ENCODE measurements at places on chromosomes 11 and 22. TPM values are rescaled to one million over a fixed set of nuclear protein-coding genes. Genes with fewer than 3 reads are reported as not detected.

MMP10 gene
- total RNA-seq: 0.16 TPM

GRCh38 chr11:68297812-68298658 lies 14.4 kb upstream of the LRP5 start:
- H3K4me3 ChIP-seq: peak overlapping the region; percentile 26
- no peaks in the 10 kb centered on the region for H3K27me3 ChIP-seq
- peaks cover 37% of the 10 kb centered on the region for H3K4me1 ChIP-seq
- DNase-seq: peak; percentile 96
- H3K36me3 ChIP-seq: no peaks in the 10 kb centered on the region
- peak overlapping the region; percentile 89 for H3K27ac ChIP-seq

FADS3 gene
- total RNA-seq: 32.7 TPM

GRCh38 chr11:42631220-42631843 lies 680.5 kb upstream of the API5 start:
- no peaks in the 10 kb centered on the region for H3K36me3 ChIP-seq
- no peaks in the 10 kb centered on the region for H3K4me1 ChIP-seq
- H3K4me3 ChIP-seq: no peak overlapping the region

GRCh38 chr22:22030493-22031182 lies 48.1 kb upstream of the TOP3B start:
- H3K4me1 ChIP-seq: no peaks in the 10 kb centered on the region
- no peak overlapping the region for H3K4me3 ChIP-seq

PRDM11 gene
- total RNA-seq: 11.8 TPM

SIAE gene
- total RNA-seq: 33.7 TPM

DNA sequence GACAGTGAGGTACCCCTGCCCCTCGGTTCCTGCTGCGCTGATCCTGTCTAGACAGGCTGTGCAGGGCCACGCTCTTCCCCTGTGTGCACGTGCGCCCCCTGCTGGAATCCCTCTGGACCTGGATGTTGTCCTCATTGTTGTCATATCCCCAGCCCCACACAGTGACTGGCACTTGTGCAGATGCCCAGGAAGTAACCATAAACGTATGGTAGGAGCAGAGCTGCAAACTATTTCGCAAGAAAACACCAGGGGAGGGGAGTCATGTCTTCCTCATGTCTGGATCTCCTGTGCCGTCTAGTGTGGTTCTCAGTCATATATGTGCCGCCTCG lies 114.7 kb downstream of the CRYBB2 start:
- H3K4me3 ChIP-seq: no peak overlapping the region
- no peaks in the 10 kb centered on the region for H3K4me1 ChIP-seq
- peak; percentile 55 for DNase-seq
- H3K27me3 ChIP-seq: no peaks in the 10 kb centered on the region
- H3K36me3 ChIP-seq: no peaks in the 10 kb centered on the region

GRCh38 chr11:46457659-46458424 lies 66.3 kb upstream of the CHRM4 start:
- H3K27ac ChIP-seq: no peak overlapping the region
- no peak overlapping the region for H3K4me3 ChIP-seq
- no peaks in the 10 kb centered on the region for H3K27me3 ChIP-seq

GRCh38 chr22:28917747-28918549 lies 34.6 kb downstream of the ZNRF3 start:
- H3K4me1 ChIP-seq: peaks cover 86% of the 10 kb centered on the region
- H3K27ac ChIP-seq: peak overlapping the region; percentile 54
- H3K4me3 ChIP-seq: no peak overlapping the region
- DNase-seq: peak; percentile 71
- H3K36me3 ChIP-seq: no peaks in the 10 kb centered on the region

DNA sequence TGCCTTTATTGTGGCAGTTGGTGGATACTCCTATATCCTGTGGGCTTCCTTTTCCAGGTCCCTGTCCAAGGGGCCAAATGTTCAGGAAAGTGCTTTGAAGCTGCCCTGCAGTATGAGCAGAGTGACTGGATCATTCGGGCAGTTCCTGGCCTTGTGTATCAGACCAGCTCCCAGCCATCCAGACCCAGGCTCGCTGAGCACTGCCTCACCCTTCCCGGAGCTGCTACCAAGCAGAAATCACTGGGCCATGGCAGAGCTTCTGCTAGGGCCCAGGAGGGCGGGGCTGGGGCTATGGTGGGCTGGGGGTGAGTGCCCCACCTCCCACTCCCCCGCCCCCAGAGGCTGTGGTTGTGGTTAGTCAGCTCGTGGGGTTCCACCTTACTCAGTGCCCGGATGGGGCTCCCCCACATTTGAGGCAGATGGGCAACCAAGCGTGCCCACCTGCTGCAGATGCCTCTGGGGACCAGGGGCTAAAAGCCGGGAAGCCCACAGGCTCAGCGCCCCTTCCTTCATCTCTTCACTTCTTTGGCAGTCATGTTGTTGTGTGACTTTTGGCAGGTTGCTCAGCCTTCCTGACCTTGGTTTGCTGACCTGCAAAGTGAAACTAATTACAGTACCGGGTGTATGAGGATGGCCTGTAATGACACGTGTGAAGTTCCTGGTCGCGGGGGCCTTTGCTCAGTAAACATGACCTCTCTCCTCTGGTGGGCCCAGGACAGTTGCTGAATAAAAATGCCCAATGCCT lies 2.1 kb upstream of the LRRC32 start:
- peaks cover 9% of the 10 kb centered on the region for H3K4me1 ChIP-seq
- no peak overlapping the region for H3K27ac ChIP-seq
- H3K4me3 ChIP-seq: no peak overlapping the region
- H3K36me3 ChIP-seq: no peaks in the 10 kb centered on the region
- no peak for DNase-seq
- H3K27me3 ChIP-seq: no peaks in the 10 kb centered on the region

GRCh38 chr22:16960884-16961249 lies 47.2 kb downstream of the GAB4 start:
- no peak overlapping the region for H3K4me3 ChIP-seq
- no peak for DNase-seq
- H3K27me3 ChIP-seq: no peaks in the 10 kb centered on the region
- no peak overlapping the region for H3K27ac ChIP-seq
- no peaks in the 10 kb centered on the region for H3K4me1 ChIP-seq

DNA sequence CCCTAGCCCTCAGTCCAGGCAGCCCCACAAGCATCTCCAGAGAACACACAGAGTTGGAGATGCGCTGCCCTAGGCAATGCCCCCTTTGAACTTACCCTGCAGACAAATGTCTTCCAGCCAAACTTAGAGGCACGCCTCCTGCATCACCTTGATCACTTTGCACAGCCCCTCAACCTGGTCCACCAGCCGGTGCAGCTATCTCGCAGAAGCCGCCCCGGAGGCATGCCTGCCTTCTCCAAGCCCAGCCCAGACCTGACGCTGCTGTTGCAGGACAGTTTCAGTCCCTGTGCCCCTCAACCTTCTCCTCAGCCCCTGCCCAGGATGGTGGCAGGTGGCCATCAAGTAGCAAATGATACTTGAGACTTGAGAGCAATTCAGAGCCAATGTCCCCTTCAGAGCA lies 16.7 kb upstream of the POU2AF1 start:
- no peak for DNase-seq
- H3K27me3 ChIP-seq: no peaks in the 10 kb centered on the region
- no peaks in the 10 kb centered on the region for H3K36me3 ChIP-seq
- H3K27ac ChIP-seq: no peak overlapping the region

DNA sequence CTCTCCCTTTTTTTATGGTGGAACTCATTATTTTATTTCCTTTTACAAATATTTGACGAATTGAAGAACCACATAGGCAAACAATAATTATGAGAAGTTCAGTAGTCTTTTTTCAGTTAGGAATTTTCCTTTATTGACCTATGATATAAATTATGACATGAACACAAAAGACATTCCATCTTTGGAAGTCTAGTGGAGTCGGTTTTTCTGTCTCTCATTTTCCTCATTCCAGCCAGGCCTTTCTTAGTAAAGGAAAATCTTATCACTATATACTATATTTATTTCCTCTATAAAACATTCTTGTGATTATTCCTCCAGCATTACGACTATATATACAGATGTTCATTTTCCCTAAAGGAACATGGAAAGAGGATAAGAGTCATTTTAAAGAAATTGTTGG lies 1046.1 kb downstream of the DLG2 start:
- H3K4me3 ChIP-seq: no peak overlapping the region
- H3K36me3 ChIP-seq: no peaks in the 10 kb centered on the region
- H3K4me1 ChIP-seq: peaks cover 12% of the 10 kb centered on the region
- no peak for DNase-seq

GRCh38 chr11:73363147-73363546 lies 13.1 kb upstream of the RELT start:
- peaks cover 22% of the 10 kb centered on the region for H3K36me3 ChIP-seq
- no peaks in the 10 kb centered on the region for H3K4me1 ChIP-seq
- no peaks in the 10 kb centered on the region for H3K27me3 ChIP-seq
- DNase-seq: no peak
- no peak overlapping the region for H3K4me3 ChIP-seq
- no peak overlapping the region for H3K27ac ChIP-seq

- H3K36me3 ChIP-seq: no peaks in the 10 kb centered on the region
- no peaks in the 10 kb centered on the region for H3K27me3 ChIP-seq
- no peak overlapping the region for H3K27ac ChIP-seq
- no peak for DNase-seq
- H3K4me3 ChIP-seq: no peak overlapping the region
Measured at GRCh38 chr11:95134491-95134890, 44.8 kb downstream of the ENDOD1 start.

ANO3 gene
- total RNA-seq: not detected

Measured in Caco-2 (cell line).